NCI-H524 (cell line): ENCODE measurements at places on chromosomes 13 and 19.
A peak's percentile ranks its signal among the peaks of the same experiment; 100 is the strongest.

- DNase-seq: no peak
Observed at GRCh38 chr19:46904114-46905060, 43.6 kb downstream of the ARHGAP35 start.

DNA sequence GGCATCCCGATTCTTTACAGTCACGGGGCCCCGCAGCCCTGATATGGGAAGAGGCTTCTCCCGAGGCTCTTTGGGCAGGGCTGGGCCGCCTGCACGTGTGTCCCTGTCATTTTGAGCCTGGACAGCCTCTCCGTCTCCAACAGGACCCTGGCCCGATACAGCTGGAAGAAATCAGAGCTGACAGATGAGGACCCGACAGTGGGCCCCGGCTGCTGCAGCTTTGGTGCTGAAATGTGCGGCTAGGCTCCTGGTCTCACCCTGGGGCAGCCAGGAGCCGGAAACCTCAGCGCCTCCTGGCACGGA, 3.2 kb downstream of the PIAS4 start:
- DNase-seq: no peak

DNA sequence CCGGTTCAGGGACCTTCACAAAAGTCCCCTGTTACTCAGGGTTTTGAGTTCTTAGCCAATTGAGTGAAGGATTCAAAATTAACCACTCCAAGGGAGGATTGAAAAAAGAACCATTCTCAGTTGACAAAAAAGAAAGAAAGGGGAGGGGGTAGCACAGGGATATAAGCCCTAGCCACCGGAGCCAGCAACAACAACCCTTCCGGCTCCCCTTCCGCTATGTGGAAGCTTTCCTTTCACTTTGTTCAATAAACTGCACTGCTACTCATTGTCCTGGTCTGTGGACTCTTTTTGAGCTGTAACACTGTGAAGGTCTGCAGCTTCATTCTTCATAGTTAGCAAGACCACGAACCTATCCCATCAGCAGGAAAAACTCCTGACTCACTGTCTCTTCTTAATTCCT, 1488.1 kb upstream of the PRR20A start:
- no peak for DNase-seq

DNA sequence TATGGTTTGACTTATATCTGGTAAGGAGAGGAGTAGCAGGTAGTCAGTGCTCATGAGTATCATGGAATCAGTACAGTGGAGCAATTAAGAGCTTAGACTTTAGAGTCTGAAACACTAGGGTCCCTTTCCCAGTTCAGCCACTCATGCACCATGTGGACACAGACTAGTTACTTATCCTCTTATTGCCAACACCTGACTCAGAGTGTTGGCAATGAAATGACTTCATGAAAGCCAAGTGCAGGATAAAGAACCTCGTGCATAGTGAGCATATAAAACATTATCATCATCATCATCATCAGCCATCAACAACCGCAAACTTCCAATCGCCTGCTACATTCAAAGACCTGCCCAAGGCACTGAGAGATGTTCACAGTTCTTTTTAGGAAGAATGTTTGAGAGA, 164.2 kb downstream of the FOXO1 start:
- no peak for DNase-seq

DNA sequence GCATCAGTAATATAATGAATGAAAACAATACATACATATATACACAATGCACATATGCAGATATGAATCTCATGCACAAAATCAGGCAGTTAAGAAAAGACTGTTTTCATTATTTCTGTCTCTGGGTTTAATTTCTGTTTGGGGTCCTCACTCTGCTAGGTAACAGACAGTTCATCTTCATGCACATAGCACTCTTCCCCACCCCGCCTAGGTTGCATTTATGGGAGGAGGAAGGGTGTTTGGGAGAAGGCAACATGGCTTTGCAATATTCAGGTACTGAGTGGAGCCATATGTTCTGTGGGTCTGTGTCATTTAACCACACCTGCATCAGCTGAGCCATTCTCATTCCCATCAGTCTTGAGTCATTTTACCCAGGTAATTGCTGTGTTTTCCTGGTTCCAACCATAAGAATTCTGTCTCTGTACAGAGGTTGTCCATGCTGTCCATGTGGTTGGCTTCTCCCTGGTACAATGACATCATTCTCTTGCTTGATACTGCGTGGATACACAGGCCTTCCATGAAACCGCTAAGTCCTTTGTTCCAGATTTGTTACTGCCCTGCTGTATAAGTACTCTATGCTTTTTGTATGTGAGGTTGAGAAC, 45.3 kb downstream of the RFC3 start:
- DNase-seq: no peak

GRCh38 chr13:24124789-24125476, 35.6 kb upstream of the SPATA13 start:
- no peak for DNase-seq

- peak; percentile 65 for DNase-seq
Observed at GRCh38 chr19:57934820-57935665, at the start of gene ZNF418. Gene ZNF418, minus strand, starts transcription at chr19:57935402. Its CDS starts 1,580 bp downstream, at chr19:57933822.

- no peak for DNase-seq
Observed at GRCh38 chr19:51784922-51785690, 9.9 kb upstream of the FPR3 start.

DNA sequence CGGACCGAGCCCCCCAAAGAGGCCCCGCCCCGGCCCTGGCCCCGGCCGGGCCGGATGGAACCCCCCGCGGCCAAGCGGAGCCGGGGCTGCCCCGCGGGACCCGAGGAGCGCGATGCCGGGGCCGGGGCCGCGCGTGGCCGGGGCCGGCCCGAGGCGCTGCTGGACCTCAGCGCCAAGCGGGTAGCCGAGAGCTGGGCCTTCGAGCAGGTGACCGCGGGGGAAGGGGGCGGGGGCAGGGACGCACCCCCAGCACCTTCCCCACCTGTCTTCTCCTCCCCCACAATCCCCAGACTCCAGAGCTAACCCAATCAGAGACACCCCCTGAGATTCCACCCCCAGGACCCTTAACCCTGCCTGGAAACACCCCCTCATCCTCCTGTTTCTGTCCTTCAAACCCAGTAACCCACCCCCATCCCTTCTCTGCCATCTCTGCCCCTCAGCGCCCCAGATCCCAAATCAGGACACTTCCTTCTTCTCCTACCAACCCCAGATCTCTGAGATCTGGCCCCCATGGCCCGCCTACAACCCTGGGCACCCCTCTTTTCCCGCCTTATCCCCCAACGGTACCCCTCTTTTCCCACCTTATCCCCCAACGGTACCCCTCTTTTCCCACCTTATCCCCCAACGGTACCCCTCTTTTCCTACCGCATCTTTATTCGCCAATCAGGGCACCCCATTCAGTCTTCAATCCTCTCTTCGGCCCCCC, 505 bp downstream of the ZSWIM4 start:
- peak; percentile 20 for DNase-seq

DNA sequence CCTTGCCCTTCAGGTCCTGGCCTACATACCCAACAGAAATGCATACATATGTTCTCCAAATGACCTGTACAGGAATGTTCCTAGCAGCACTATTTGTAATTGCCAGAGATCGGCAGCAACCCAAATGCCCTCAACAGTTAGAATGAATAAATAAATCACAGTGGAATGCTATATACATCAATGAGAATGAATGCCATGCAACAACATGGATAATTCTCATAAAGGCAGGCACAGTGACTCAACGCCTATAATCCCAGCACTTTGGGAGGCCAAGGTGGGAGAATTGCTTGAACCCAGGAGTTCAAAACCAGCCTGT, 18.6 kb downstream of the TEX101 start:
- DNase-seq: no peak
